ENCODE measurements at places on chromosomes 1 and 21. TPM values are rescaled to one million over a fixed set of nuclear protein-coding genes. Genes with fewer than 3 reads are reported as not detected.

- no peaks in the 10 kb centered on the region for H3K36me3 ChIP-seq
- no peak for DNase-seq
Measured at GRCh38 chr1:157803851-157804250, 16.1 kb downstream of the FCRL1 start.

DNA sequence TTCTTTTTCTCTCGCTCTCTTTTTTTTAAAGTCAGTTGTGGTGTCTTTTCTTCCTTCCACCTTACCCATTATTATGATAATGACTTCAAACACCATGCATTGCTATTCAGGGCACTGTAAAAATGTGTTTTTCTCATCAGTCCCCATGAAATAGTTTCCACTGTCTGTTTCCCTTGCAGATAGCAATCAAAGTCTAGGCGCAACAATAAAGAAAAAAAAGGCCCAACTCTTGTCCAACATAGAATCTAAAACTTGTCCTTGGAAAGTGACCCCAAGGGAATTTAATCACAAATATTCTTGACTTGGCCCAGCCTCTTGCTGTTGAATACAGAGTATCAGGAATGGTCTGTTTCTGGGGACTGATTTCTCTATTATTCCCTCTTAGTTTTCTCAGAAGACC lies 382.5 kb downstream of the PLPP3 start:
- DNase-seq = no peak
- H3K4me1 ChIP-seq = no peaks in the 10 kb centered on the region
- H3K4me3 ChIP-seq = no peak overlapping the region
- H3K27me3 ChIP-seq = no peaks in the 10 kb centered on the region

GRCh38 chr1:175918364-175918801 lies 175.0 kb upstream of the TNR start:
- H3K4me3 ChIP-seq = no peak overlapping the region
- H3K27ac ChIP-seq = no peak overlapping the region
- DNase-seq = no peak

DNA sequence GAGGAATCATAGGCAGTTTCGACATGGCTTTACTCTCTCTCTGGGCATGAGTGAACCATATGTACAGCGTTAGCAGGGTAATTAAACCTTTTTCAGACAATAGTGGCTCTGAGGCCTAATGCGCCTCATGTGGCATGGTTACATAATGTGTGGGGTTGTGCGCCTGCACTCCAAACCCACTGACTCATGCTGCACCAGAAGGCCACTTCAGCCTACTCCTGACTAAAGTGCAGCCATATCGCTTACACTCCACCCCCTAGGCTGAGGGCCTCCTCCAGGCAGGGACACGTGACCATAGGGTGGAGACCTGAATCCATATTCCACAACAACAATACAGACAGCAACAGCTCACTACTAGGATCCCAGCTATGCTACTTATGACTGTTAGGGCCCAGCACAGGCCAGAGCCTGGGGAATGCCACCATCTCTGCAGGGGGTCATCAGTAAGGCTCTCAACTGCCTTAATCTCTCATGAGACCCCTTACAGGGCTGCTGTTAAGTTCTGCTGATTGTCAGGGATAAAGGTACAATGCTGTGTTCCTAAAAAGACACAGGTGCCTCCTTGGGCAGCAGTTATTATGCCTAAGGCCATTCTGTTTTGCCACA lies 13.4 kb upstream of the ODF2L start:
- no peaks in the 10 kb centered on the region for H3K27me3 ChIP-seq
- H3K27ac ChIP-seq = no peak overlapping the region
- no peaks in the 10 kb centered on the region for H3K36me3 ChIP-seq
- no peak for DNase-seq

The UMODL1 gene
- 0.14 TPM for total RNA-seq

GRCh38 chr1:160428655-160429054 lies 28.3 kb downstream of the VANGL2 start:
- H3K36me3 ChIP-seq = no peaks in the 10 kb centered on the region
- peak; percentile 61 for DNase-seq
- no peak overlapping the region for H3K4me3 ChIP-seq
- H3K27me3 ChIP-seq = no peaks in the 10 kb centered on the region
